ENCODE measurements at places on chromosomes 4 and X.

DNA sequence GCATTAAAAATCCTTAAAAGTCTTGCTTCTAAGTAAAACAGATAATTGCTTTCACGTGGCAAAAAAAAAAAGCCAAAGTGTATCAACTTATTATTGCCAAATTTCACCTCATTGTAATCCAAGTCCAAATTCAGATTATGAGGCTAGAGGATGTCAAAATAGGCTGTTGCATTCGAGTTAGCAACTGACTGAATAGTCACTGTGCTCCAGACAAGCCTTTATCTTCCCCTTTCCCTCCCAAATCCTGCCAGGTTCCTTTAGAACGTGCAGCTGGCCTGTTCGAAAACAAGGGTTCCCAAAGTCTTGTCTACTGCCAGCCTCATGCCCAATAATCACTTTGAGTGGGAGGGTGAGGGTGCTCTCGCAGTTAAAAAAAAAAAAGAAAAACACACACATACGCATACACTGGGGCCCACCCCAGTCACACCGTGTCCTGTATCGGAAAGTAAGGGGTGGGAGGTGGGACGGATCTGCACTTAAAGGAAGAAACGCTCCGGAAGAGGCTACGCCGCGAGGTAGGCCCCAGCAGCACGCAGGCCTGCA, 603 bp downstream of the MAD2L1 start:
- no peak for DNase-seq

- DNase-seq: no peak
Measured at GRCh38 chrX:86579777-86580176, 431.5 kb downstream of the DACH2 start.

- no peak for DNase-seq
Measured at GRCh38 chr4:101284546-101284945, 62.8 kb downstream of the PPP3CA start.

- DNase-seq: no peak
Measured at GRCh38 chrX:149648932-149649331, 17.3 kb upstream of the TMEM185A start.

GRCh38 chr4:80732010-80732409, 298.5 kb upstream of the BMP3 start:
- DNase-seq: no peak

DNA sequence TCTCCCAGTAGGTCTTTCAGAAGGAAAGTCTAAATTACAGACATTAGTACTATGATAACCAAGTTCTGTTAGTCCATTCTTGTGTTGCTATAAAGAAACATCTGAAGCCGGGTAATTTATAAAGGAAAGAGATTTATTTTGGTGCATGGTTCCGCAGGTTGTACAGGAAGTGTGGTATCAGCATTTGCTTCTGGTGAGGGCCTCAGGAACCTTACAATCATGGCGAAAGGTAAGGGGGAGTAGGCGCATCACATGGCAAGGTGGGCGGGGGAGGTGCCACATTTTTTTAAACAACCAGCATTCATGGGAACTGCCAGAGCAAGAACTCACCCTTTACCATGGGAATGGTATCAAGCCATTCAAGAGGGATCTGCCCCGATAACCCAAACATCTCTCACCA, 26.2 kb upstream of the USP46 start:
- DNase-seq: no peak

DNA sequence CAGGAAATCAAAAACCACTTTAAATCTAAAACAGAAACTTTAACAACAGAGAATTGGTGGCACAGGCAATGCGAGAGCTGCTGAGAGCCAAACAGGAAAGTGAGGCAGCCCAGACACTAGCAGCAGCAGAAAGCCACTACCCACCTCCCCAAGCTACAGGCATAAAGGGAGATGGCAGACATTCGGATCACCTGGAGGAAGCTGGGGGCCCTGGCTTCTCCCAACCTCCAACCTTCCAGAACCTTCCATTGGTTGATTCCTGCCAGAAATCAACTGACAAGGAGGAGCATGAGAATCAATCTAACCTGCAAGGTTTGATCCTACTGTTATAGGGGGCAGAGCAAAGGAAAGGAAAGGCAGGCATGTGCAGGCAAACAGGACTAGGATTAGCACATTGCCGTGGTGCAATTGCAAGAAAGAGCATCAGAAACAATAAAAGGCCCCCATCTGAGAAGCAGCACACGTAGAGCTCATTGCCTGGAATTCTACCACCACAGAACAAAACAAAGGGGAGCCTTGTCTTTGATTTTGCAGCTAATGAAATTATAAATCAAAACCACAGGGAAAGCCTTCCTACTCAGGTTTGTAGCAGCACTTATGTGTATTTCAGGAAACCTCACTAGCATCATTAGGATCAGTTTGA, 427.3 kb upstream of the RASGEF1B start:
- DNase-seq: no peak

- no peak for DNase-seq
Measured at GRCh38 chr4:115119804-115120352, 6.5 kb upstream of the NDST4 start.

DNA sequence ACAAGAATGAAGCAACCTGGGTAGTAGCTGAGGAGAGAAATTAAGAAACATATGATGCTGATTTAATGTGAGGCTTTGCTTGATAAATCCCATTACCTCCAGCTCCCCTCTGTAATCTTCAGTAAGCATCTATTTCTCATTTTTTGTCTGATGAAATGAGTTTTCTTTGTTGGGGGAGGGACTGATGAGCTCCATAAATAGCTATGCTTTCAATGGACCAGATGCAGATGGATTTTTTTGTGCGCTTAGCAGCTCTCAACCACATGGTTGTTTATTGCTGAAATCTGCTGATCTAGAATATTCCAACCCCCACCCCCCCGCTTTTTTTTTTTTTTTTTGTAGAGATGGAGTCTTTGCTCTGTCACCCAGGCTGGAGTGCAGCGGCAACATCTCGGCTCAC, 1082.0 kb downstream of the RAPGEF2 start:
- DNase-seq: no peak

GRCh38 chrX:40719731-40720130, 15.6 kb downstream of the MED14 start:
- no peak for DNase-seq

- DNase-seq: no peak
Measured at GRCh38 chrX:46040001-46040400, 505.2 kb downstream of the ZNF674 start.
